HFFc6 (cell line): ENCODE measurements at places on chromosomes 5 and 9. TPM values are rescaled to one million over a fixed set of nuclear protein-coding genes. Genes with fewer than 3 reads are reported as not detected.

- no peak for DNase-seq
These were observed 2243.8 kb upstream of the C9orf72 start for GRCh38 chr9:29816954-29817703.

DNA sequence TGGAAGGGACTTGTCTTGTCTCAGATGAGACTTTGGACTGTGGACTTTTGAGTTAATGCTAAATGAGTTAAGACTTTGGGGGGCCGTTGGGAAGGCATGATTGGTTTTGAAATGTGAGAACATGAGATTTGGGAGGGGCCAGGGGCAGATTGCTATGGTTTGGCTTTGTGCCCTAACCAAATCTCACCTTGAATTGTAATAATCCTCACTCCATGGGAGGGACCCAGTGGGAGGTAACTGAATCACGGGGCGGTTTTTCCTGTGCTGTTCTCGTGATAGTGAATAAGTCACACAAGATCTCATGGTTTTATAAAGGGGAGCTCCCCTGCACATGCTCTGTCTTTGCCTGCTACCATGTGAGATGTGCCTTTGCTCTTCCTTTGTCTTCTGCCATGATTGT, 72.1 kb downstream of the RAI14 start:
- DNase-seq = no peak

- no peak for DNase-seq
These were observed 1006.9 kb upstream of the CTNND2 start for GRCh38 chr5:12911156-12911555.

- DNase-seq = no peak
These were observed 77.4 kb downstream of the SLIT3 start for GRCh38 chr5:169223595-169223953.

DNA sequence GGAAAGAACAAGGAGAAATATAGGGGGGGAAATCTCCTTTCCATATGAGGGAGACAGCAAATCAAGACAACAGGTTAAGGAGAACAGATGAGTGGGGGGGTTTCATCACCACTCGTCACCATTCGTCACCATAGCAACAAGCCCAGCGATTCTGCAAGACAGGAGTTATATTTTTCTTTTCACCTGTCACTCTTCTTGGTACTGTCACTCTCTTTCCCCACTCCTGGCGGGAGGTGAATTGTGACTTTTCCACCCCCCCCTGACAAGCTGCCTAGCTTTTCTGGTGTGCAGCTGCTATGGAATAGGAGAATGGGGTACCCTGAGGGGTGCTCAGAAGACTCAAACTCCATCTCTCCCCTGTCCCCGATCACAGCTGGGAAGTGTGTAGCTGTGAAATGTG, 239.9 kb downstream of the FAM114A2 start:
- no peak for DNase-seq

GRCh38 chr5:32095261-32095671, 78.9 kb downstream of the GOLPH3 start:
- DNase-seq = no peak

DNA sequence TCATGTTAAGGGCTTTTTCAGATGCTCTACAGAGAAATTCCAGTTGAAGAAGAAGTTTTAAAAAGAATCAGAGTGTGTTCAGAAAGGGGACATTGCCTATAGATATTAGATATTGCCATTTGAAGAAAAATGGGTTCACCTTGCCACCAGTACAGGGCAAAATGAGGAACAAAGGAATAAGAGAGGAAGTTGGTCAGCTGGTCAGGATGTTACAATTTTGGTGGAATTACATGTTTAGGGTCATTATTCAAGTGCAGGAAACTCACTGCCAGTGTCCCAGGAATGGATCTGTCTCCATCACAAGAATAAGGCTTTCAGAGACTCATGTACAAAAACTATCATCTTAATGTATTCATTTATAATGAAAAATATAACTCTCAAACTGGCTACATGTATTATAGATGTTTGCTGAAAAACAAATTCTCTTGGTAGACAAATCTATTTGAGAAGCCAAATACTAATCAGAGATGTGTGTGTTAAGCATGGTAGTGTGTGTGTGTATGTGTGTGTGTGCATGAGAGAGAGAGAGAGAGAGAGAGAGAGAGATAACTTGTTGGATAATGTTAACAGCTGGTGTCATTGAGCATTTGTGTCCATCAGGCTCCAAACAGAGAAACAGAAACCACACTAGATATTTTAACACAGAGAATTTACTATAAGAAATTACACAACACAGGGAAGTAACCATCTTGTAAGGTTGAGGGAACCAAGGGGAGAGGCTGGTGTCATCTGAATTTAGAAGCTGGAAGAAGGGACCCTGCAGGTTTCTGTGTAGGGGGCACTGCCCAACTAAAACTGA, 5.0 kb upstream of the C1QTNF3 start:
- no peak for DNase-seq

The CARD9 gene
- total RNA-seq = 2.8 to 20.2 TPM (median 18.8 TPM) in 3 replicates

The DNAI1 gene
- total RNA-seq = not detected in 3 replicates
